ENCODE measurements at places on chromosomes 6 and 20.

DNA sequence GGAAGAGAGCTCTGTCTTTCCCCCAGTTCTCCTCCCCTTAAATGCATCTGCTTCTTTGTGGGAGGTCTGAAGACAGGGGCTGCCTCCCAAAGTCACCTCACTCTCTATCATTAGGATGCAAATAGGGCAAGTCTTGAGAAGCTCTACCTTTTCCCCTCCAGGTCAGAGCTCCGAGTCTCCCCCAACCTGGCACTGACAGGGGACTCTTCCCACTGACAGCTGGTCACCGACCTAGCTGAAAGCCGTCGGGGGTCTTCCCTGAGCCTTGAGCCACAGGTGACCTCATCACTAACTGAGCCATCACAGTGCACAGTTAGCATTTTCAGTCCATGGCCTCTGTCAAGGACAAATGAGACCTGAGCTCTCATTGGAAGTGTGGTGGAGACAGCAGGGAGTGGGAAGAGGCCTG is 386.7 kb downstream of the HACE1 start:
- DNase-seq: no peak

GRCh38 chr20:49215232-49215631 is 4.0 kb upstream of the DDX27 start:
- DNase-seq: no peak

GRCh38 chr6:20092071-20092566 is 120.2 kb downstream of the MBOAT1 start:
- DNase-seq: peak; percentile 48

GRCh38 chr6:148617530-148617929 is 129.3 kb upstream of the UST start:
- no peak for DNase-seq

- DNase-seq: no peak
These were observed 8.5 kb downstream of the TFEB start for GRCh38 chr6:41726876-41727275.

GRCh38 chr6:132140189-132140588 is 189.0 kb upstream of the CCN2 start:
- no peak for DNase-seq

Measured in tibial nerve (tissue), 4 donors.